ENCODE measurements at places on chromosomes 7 and 10. TPM values are rescaled to one million over a fixed set of nuclear protein-coding genes. Genes with fewer than 3 reads are reported as not detected.

The GSDME gene
- total RNA-seq: 4.4 TPM

The UTF1 gene
- 0.38 TPM for total RNA-seq

The POR gene
- 70.8 TPM for total RNA-seq

DNA sequence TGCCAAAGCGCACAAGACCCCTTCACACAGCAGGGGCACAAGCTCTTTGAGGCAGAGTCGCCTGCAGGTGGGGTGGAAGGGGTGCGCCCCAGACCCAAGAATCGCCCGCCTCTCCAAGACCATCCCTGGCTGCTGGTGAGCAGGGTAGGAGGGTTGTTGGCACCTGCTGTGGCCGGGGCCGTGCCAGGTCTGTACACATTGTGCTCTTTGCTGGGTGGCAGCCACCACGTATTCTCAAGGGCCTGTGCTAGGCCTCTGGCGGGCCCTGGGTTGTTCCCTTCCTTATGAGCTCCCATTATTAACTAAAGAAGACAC is 84.4 kb downstream of the LHPP start:
- no peaks in the 10 kb centered on the region for H3K4me1 ChIP-seq
- DNase-seq: no peak
- H3K27ac ChIP-seq: no peak overlapping the region
- H3K27me3 ChIP-seq: peaks cover 4% of the 10 kb centered on the region
- no peak overlapping the region for H3K4me3 ChIP-seq
- no peaks in the 10 kb centered on the region for H3K36me3 ChIP-seq

DNA sequence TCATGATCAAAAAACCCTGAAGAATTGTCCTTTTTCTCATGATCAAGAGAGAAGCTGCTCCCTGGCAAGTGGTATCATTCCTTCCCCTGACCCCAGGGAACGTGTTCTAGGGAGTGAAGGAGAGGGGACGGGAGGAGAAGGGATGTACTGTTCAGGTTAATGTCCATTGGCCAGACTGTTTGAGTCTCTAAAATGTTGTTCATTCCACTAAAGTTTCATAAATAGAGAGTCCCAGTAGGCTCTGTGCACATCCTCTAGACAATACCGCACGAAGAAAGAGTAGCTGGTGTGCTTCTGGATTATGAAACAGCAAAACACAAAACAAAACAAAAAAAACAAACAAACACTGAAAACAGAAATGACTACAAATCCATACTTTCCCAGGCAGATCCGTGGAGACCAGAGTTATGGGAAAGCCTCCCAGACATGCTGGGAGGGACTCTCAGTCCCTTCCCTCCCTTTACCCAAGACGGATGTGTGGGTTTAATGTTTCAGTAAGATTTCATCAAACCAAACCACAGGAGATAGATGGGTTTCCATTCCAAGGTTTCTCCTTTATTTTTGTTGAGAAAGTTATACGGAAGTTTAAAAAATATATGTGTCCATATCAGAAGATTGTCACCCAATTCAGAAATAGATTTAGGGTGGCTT is 66.5 kb upstream of the TNS3 start:
- H3K27me3 ChIP-seq: no peaks in the 10 kb centered on the region
- no peak overlapping the region for H3K4me3 ChIP-seq
- no peak for DNase-seq
- no peak overlapping the region for H3K27ac ChIP-seq
- H3K4me1 ChIP-seq: peaks cover 4% of the 10 kb centered on the region
- H3K36me3 ChIP-seq: no peaks in the 10 kb centered on the region

GRCh38 chr10:96585736-96586418 is 935 bp downstream of the TM9SF3 start:
- H3K4me1 ChIP-seq: peaks cover 18% of the 10 kb centered on the region
- peak overlapping the region; percentile 97 for H3K4me3 ChIP-seq
- peak overlapping the region; percentile 94 for H3K27ac ChIP-seq
- DNase-seq: no peak
- peaks cover 5% of the 10 kb centered on the region for H3K36me3 ChIP-seq

DNA sequence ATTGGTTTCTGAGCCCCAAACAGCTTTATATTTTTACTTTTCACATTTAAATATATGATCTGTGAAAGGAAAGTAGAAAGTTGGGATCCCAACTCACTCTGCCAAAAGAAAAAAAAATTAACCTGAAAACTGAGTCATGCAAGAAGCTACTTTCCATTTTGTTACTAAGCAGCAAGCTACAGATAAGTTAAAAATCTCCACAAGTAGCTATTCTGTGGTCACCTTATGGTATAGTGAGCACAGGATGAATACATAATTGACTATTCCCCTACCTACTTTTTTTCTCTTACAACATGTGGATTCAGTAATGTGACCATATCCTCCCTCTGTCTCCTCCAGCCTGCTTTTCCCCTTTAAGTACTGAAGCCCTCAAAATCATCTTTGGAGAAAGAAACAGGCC is 30.3 kb upstream of the CREB3L2 start:
- H3K27me3 ChIP-seq: no peaks in the 10 kb centered on the region
- no peak for DNase-seq
- no peaks in the 10 kb centered on the region for H3K4me1 ChIP-seq
- H3K27ac ChIP-seq: no peak overlapping the region

DNA sequence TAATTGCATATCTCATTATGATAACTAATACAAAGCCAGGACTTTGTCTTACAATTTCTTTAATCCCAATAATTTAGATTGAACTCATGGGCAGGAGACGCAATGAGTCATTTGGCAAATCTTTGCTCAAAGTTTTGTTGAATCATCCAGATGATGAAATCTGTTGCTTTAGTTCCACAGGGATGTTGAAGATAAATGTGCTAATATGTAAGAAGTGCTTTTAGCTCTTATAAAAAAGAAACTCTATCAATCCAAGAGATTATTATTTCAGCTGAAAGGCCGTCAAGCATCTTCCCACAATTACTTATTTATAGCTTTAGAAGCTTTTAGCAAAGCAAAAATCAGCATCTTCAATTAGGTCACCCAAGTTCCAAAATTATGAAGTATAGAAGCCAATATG is 36.8 kb upstream of the ANK3 start:
- no peaks in the 10 kb centered on the region for H3K36me3 ChIP-seq
- no peak for DNase-seq
- H3K4me1 ChIP-seq: peaks cover 18% of the 10 kb centered on the region
- no peaks in the 10 kb centered on the region for H3K27me3 ChIP-seq
- H3K27ac ChIP-seq: no peak overlapping the region

GRCh38 chr7:157446322-157446721 is 109.5 kb downstream of the DNAJB6 start:
- peaks cover 6% of the 10 kb centered on the region for H3K27me3 ChIP-seq
- no peaks in the 10 kb centered on the region for H3K4me1 ChIP-seq
- no peak overlapping the region for H3K4me3 ChIP-seq
- no peak for DNase-seq

Measured in endothelial cell (in vitro differentiated cells).